ENCODE measurements at places on chromosomes 5 and 9.

DNA sequence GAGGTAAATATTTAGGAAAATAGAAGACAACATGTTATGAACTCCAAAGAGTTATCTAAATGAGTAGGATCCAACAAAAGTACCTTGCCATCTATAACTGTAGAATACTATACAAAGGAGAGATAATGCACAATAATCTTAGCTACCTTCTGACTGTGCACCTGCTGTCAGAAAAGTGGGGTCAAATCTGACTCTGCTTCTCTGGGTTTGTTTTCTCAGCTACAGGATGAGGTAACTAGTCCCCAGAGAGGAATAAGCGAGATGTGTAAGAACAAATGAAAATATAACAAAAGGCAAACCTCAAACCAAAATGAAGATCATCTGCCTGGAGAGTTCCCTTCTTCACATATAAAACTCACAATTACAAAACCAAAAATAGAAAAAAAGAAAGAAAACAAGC, 204.8 kb downstream of the DCP2 start:
- DNase-seq = no peak

GRCh38 chr9:114409103-114409780, 21.5 kb upstream of the AKNA start:
- DNase-seq = peak; percentile 25

DNA sequence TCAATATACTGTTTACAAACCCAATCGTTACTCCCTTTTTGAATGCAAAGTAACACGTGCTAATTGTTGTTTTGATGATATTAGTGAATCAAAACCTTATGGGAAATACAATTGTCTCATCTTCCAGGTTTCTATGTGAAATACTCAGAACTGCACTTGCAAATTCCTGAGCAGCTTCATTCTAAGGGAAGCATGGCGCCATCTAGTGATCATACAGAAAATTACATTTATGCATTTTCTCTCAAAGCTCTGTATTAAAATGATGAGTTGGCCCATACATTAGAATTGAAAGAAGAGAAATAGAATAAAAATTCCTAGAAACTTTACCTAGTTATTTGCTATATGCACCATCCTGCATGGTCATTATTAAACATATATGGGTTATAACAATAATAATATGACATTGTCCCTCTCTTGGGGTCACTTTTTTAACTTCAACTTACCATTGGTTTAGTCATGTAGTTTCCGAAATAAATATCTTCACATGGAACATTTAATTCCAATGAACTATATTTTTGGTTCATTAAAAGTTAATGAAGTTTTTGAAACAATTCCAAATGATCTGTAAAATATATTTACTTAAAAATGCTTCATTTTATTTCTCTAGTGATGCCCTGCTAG, 220.0 kb downstream of the PDE4D start:
- DNase-seq = no peak

GRCh38 chr9:1837453-1838084, 177.6 kb upstream of the SMARCA2 start:
- DNase-seq = peak; percentile 4

GRCh38 chr9:107108342-107109130, 174.5 kb upstream of the RAD23B start:
- no peak for DNase-seq

DNA sequence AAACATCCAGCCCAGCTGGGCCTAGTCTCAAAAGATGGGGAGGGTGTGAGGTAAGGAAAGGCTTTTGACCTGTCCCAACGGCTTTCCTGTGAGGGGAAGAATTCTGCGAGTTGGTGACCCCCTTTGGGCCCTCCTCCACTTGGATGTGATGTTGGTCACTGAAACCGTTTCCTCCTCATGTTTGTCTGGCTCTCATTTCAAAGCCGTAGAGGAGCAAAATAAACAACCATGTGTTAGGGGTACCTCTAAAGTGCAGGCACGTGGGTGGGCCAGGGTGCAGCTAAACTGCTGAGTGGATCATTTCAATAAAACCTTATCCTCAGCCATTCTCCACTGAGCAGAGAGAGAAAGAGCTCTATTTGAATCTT, 84.3 kb upstream of the MELK start:
- no peak for DNase-seq

DNA sequence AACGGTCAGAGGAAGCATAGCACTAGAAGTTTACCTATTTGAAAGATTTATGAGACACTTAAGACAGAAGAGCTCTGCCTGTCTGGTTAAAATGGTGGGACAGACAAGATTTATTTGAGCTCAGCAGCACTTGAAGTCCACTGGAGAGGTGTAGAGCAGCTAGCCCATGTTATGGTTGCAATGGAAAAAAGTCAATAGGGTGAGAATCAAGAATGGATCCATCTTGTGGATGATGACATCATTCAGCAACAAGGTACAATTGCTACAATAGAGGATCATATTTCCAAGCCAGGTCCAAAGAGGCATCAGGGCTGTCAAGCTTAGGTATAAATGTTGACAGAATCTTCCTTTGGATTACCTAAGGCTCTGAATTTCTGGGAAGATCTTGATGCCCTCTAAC, 21.1 kb upstream of the ZNF131 start:
- DNase-seq = no peak

GRCh38 chr5:89893546-89893945, 516.0 kb downstream of the CETN3 start:
- DNase-seq = no peak

DNA sequence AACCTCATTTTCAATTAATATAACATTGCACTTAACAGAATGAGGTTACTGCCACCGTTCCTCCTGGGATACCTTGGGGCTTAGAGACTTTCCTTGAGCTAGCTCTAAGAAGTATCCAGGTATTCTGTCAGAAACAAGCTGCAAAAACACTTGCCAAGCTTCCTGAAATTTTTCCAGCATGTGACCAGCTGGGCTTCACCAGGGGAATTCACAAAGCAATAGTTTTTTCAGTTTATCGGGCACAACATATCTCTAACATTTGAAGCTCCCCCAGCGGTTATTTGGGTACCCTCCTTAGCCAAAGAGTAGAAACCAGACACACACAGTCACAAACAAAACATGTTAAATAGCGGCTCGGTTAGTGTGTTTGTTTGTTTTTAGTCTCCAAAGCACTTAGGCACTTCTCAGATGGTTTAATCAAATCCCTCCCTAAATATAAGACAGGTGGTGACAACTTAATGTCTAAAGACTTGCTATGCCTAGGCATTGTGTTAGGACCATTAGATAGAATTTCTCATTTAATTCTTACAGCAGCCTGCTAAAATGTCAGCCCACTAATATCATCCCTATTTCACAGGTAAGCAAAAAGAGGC, 278.2 kb downstream of the GLIS3 start:
- no peak for DNase-seq

GRCh38 chr5:40001796-40002195, 577.0 kb upstream of the DAB2 start:
- DNase-seq = no peak

DNA sequence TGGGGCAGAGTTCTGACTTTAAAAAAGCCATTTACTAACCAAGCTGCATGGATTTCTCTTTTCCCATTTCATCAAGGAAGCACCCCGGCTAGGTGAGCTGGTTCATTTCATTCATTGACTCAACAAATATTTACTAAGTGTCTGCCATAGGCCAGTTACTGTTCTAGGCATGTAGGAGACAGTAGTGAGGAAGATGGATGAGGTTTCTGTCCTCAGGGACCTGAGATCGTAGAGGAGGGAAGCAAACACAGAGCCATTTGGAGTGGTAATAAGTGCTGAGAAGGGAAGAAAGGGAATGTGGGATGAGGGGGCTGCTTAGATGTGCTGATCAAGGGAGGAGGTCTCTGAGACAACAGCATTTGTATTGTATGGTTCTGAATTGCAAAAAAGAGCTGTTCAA, 120.4 kb downstream of the C9orf152 start:
- DNase-seq = no peak

DNA sequence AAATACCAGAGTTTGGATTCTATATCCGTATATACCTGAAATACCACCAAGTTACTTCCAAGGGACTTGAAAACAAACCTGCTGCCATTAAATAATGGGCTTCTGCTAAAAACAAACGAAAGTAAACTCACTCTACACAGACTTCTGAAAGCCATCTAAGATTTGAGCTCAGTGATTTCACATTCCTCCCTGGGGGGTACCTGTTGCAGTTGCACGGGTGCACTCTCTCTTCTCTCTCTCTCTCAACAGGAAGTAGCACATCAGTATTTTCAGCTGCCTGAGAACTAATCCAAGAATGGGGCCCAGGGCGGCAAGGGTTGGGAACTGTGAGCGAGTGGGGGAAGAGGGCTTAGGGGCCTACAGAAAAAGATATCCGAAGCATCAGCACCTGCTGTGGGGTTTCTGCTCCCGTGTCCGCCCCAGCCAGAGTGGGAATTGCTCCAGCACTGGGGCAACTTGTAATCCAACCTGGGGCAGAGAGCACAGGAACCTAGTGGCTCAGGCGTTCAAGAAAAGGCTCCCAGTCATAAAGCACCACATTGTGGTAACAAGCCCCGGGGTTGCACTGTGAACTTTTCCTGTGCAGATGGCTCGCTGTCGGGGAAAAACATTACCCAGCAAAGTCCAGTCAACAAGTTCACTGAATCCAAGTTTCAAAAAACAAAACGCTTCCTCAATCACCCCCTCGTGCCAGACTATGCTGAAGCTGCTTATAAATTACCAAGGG, 99.8 kb downstream of the EFNA5 start:
- DNase-seq = peak; percentile 25

GRCh38 chr9:82679472-82679871, 383.5 kb downstream of the RASEF start:
- DNase-seq = no peak

GRCh38 chr9:35000535-35001284, 11.2 kb downstream of the DNAJB5 start:
- DNase-seq = peak; percentile 78

DNA sequence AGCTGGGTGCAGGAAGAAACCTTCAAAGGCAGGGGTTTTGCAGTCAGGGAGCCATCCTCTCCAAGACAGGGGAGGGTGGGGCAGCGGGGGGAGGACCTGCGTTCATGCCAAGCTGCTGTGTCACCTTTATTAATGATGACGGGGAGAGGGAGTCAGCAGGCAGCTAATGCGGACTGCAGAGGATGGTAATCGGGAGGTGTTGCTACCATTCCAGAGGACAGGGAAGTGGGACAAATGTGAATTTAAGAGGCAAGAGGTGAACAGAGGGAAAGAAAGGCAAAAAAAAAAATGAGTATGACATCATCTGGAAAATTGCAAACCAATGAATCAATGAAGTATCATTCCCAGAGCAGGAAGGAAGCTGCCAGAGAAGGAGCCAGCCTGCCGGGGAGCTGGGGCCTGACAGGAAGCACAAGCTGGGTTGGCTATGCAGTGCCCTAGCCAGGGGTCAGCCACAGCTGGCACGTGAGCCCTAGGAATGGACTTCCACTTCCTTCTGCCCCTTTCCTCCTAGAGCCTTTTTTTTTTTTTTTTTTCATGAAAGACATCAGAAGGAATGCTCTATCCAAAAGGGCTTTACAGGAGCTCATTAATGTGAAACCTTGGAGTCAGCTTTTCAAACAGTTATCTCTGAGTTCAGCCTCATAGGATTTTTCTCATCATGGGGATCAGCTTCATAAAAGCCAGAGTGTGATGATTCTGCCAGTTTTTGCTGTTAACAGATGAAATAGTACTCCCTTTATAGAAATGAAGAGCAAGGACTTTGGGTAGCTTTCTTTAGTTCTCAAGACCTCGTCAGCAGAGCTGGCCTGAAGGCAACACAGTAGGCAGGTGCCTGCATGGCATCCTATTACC, 9.2 kb downstream of the INSYN2B start:
- DNase-seq = peak; percentile 92

DNA sequence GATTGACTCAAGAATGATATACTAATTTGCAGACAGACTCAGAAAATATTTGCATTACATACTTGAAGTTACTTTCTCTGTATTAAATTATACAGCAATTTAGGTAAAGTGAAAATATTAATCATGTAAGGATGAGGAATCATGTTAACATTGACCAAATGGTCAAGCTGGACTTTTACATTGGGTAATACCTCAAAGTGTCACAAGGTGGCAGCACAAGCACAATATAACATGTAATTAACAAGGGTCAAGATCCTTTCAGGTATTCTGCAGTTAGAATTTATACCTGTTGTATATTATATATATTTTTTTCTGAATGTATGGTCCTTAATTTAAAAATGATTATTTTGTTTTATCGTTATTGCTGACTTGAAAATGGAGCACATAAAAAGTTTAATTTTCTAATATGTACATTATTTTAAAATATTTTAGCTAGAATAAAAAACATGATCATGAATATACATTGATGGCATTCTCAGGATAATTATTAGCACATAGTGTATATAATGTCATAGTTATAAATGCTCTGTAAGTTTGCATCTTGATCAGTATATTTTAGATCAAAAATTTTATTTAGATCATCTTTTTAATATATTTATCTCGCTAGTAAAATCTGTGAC, 8.6 kb downstream of the HAPLN1 start:
- DNase-seq = peak; percentile 11

DNA sequence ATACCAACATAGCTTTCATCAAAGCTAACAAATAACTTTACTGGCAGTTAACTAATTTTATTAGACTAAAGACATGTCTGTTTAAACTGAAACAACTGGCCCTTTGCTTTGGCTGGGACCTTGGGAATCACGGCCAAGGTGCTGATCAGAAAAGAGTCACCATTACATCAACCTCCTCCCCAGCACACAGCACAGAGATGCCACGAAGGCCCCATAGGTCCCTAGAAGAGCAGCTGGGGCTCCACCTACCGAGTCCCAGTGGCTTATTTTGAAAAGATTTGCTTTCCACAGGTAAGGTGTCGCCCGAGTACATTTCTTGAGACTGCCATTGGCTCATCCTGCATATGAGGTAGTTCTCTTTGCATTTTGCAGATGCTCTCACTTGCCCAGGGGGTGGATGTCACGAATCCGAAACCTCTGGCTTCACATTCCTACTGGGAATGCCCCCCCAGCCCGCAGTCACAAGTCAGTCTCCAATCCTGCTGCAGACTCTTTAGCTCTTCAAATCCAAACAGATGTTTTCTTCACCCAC, 18.8 kb upstream of the HSD17B3 start:
- DNase-seq = no peak

GRCh38 chr9:137438591-137439157, 2.5 kb downstream of the ENTPD8 start:
- DNase-seq = no peak

DNA sequence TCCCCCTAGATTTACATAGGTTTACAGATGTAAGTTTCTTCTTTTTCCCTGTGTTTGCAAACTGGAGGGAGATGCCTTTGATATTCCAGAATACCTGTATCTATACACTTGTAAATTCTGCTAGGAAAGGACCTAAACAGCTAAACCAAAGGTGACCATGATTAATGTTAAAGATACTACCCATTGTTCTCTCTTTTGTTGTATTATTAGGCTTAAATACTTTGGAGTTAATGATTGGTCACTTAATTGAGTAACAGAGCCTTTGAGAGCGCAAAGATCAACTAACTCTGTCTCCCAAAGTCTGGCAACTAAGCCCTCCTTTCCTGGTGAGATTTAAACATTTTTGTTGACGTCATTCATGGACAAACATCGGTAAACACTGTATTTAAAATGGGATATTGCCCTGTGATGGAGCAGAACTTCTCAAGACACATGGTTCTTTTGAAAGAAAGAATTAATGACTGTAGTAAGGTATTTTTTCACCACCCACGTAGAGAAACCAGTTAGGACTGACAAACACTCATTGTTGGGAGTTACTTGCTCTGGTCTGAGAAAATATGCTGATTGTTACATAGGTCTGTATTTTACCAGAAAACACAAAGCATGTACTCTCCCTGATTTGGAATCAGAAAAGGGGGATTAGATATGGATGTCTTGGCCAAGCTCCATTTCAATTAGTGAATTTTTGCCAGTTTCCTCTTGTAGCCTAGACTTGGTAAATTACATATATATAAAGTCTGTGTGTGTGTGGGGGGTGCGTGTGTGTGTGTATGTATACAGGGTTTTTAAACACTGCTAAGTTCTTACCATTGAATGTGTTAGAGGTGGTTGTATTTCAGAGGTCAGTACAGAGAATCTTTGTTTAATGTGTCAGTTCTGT, 4.6 kb downstream of the VCAN start:
- peak; percentile 4 for DNase-seq
